OCI-M1 (cell line): ENCODE measurements at places on chromosomes 7 and 10.

DNA sequence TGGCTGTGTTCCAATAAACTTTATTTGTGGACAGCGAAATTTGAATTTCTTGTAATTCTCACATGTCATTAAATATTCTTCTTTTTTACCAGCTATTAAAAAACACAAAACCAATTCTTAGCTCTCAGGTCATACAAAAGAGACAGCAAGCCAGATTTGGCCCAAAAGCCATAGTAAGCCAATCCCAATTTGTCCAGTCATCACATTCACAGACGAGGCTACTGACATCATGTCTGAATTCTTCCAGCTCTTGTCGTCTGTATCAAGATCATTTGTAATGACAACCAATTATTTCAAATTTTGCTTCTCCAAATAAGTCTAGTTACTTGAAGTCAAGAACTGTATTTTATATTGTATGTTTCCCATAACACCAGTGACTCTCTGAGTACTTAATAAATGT is 266.5 kb downstream of the PAXIP1 start:
- no peak for DNase-seq

GRCh38 chr7:18958627-18959026 is 158.8 kb downstream of the TWIST1 start:
- DNase-seq: no peak

DNA sequence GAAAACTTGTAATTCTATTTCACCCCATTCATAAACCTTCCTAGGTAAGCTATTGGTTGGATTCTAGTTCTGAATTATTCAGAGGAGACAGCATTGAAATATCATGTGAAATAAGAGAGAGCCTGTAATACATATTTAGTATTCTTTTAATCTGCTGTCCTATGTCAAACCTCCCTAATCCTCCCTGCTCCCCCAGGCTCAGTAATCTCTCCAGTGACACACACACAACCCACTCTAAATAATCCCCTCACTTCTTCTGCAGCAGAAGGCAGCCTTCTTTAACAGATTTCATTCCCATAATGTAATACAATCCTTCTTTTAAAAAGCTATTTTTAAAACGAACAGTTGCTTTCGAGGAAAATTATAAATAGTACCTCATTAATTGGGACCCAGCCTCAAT is 639.7 kb upstream of the AUTS2 start:
- no peak for DNase-seq

GRCh38 chr10:47025253-47025539 is 114.0 kb downstream of the PTPN20 start:
- DNase-seq: no peak

GRCh38 chr7:45663167-45663921 is 89.2 kb downstream of the ADCY1 start:
- peak; percentile 34 for DNase-seq

DNA sequence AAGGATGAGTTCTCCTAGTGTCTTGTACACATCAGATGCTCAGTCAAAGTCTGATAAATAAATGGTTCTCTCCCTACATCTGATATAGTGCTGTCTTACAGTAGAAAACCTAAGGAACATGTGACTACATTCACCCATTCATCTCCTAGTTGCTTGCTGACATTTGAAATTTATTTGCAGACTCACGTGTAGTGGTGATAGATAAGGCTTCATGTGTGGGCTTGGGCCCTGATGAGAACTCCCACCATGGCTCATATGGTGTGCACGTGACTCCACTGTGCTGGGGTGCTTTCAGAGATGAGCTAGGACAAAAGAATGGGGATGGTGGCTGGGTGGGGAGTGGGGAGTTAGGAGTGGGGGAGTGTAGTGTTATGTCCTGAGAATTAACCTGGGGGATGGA is 287.3 kb downstream of the RPS24 start:
- DNase-seq: no peak

DNA sequence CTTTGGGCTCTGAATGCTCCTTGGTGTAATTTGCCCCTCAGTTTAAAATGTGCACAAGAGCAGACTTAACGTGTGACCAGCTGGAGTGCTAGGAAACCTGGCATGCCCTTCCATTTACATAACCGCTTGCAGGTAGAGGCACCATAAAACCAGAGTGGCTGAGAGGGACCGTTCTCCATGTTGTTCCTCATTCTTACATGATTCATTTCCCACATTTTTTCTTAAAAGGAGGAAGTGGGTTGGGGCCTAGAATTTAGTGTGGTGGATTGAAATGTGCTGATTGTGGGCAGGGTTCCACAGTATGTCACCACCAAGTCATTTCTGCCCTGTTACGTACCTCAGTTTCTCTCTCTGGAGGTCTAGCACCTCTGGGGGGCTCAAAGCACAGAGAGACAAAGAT is 375.8 kb upstream of the VSTM2A start:
- DNase-seq: no peak

DNA sequence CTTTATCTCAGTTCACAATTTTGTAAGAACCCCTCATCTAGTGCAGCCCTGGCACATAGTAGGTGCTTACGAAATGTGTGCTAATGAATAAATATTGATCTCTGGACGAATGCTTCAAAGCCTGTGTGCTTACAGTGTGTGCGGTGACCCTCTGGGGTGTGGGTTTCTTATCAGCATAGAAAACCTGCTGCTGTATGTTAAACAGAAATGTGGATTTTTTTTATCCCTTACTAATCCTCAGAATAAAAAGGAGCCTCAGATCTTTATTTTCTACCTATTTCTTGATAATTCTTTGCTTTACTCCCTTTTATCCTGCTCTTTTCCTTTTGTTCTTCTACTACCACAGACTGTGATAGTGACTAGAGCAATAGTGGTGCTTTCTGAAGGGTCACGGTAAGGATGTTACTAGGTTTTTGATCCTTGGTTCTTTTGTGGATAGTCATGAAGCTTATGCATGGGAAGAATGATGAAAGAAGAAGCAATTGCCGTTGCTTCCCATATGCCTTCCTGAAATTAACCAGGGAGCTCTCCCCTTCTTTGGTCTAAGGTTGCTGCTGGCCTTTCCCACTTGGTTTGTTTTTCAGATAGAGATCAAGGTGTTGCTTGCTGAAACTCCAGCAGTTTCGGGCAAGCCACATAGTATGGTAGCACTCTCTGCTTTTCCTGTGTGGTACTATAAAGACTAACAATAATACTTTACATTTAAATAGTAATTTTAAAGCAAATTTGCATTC is 44.7 kb downstream of the SPAG6 start:
- peak; percentile 94 for DNase-seq

DNA sequence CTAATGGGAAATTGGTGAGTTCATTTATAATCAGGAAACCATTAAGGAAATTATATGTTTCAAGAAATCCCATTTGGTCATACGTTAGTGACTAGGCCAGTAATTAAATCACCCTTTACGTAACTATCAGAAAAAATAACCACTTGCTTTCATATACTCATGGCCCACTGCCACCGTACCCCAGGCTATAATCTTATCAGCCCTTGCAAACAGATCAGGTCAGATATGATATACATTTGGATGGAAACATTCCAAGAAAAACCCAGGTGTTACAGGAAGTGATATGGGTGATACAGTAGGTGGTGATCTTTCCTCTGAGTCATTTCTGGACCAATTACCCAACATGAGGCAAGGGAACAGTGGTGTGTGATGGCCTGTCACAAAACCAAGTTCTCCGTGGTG is 481.0 kb upstream of the SEMA3A start:
- peak; percentile 28 for DNase-seq

DNA sequence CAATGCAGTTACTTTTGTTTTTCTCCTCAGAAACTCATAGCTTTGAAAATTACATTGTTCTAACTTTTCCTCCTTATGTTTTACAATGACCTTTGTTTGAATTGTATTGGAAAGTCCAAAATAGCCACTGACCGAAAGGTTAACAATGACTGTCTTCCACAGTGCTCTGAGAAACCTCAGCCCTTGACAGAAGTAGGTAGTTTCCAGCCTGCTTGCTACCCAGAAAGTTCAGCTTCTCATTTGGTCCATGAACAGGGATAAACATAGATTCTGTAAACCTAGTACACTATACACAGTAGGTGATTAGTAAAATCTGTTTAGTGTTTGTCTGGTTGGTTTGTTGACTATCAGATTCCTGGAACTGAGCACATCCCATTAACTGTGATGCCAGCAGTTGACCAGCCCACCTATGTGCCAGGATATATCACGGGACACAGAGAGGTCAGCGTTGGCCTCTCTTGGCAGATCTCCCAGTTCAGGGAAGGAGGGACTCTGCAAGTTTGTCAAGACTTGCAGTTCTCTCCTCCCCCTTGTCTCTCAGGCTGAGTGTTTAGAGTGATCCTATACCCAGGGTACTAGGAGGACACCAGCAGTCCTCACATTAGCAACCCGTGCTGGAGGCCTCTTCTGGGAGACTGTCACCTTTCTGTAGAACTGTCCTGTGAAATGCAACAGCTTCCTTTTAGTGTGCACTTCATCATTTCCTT is 297.6 kb downstream of the ARHGAP12 start:
- peak; percentile 9 for DNase-seq

DNA sequence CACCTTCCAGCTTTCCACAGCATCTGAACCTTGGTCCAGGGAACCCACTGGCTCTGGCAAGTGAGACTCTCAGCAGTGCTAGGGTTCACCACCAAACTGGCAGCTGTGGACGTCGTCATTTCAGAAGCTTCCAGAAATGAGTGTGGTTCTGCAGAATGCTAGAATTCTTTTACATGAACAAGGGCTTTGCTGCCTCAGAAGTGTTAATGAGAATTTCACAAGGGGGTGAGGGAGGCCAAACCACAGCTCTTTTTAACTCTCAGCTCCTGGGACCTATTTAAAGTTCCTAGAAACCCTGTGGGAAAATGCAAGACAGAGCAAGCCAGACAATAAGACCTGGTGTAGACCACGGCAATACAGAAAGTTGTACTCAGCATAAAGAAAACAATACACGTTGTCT is 129.3 kb upstream of the BET1 start:
- DNase-seq: peak; percentile 60

- peak; percentile 46 for DNase-seq
These were observed 1.4 kb downstream of the ATP5F1C start for GRCh38 chr10:7789390-7789789.

DNA sequence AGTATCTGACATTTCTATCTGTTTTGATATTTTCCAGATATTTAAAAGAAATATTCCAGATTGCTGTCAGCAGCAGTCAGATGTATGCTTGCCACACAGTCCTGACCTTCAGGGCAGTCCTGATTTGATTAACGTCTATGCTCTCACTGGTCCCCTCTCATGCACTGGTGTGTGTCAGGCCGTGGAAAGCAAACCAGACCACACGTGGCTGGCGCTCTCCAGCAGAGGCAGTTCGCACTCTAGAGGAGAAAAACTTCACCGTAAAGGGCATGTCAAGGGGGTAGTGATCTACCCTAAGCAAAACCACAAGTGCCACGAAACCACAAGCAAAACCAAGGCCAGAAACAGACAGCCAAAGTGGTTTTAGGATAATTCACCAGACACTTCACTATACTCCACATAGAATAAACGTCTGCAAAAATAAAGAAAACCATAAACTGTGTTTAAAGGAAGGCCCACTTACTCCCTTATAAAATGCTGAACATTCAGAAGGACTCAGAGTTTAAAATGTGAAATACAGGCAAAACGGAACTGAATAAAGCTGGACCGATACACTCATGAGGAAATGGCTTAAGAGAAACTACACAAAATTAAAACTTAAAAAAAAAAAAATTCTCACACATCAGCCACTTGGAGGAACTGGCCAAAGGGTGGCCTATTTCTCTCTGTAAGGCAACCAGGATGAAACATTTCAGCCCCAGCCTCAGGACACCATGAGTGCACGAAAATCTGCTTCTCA is 26.4 kb downstream of the PARP12 start:
- peak; percentile 63 for DNase-seq

DNA sequence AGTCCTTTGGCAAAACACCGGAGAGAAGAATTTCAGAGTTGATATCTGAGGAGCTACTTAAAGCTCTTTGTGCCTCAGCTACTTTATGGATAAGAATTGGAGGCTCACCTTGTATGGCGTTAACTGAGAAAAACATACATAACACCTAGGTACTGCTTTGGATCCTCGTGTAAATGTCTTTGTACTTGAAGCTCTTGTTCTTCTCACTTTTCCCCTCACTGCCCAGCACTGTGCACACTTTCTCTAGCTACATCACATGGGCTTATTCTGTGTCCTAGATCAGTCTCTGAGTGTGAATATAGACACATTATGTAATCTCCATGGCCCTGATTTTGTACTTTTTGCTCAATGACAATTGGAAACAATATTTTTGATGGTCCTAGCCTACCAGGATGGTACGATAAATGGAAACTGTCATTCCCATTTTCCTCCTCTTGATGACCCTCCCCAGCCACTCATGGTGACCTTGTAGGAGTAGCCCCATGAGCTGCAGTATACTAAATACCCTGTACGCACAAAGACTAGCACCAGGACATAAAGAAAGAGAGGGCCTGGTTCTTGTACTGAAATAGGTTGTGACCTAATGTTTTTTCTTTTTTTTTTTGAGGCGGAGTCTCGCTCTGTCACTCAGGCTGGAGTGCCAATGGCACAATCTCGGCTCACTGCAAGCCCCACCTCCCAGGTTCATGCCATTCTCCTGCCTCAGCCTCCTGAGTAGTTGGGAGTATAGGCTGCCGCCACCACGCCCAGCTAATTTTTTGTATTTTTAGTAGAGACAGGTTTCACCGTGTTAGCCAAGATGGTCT is 22.1 kb downstream of the STAMBPL1 start:
- no peak for DNase-seq

DNA sequence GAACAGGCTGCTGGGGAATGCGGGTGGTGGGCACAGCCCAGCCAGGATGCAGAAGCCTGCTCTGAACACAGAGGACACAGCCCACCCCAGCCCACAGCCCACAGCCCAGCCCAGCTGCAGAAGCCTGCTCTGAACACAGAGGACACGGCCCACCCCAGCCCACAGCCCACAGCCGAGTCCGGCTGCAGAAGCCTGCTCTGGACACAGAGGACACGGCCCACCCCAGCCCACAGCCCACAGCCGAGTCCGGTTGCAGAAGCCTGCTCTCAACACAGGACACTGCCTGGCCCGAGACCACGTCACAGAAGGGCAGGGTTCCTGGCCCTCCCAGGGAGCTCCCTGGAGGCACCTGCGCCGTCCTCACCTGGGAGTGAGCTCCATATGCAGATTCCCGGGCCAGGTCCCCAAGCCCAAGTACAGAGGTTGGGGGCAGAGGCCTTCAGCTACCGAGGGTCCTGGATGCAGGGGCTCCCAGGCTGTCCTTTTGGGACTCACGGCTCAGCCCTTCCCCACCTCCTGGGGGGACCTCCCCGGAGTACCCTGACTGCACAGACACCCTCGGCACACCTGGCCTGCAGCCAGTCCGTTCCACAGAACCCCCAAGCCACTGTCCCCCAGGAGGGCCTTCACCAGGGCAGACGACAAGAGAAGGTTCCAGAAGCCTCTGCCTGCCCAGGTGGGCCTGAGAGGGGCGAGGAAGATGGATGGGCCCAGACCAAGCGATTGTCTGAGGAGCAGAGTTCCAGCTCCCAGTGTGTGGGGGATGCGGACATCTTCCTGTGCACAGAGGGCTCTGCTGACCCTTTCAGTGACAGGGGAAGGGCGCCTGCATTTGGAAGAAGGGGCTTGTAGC is 23.7 kb upstream of the FOXL3 start:
- DNase-seq: no peak

- peak; percentile 42 for DNase-seq
These were observed 152.9 kb upstream of the PLXDC2 start for GRCh38 chr10:19663344-19663743.

- no peak for DNase-seq
These were observed 19.3 kb upstream of the TOMM7 start for GRCh38 chr7:22841954-22842353.
